Fibroblast of lung (primary cell): ENCODE measurements at places on chromosomes 6 and 20. TPM values are rescaled to one million over a fixed set of nuclear protein-coding genes. Genes with fewer than 3 reads are reported as not detected.

The ADGRB3 gene
- polyA plus RNA-seq: 0.01 TPM in 1 of 2 replicates, not detected in the other

The KIFC1 gene
- polyA plus RNA-seq: 8.0 and 36.6 TPM in 2 replicates

The PTK6 gene
- polyA plus RNA-seq: not detected in 2 replicates

The ERVFRD-1 gene
- polyA plus RNA-seq: not detected in 2 replicates

The RIN2 gene
- polyA plus RNA-seq: 24.3 and 30.2 TPM in 2 replicates

The PLEKHG1 gene
- 0.30 and 1.7 TPM in 2 replicates for polyA plus RNA-seq
